ENCODE measurements at places on chromosomes 16 and 17.

GRCh38 chr16:88810166-88810911 lies 1.4 kb downstream of the APRT start:
- DNase-seq: no peak

GRCh38 chr17:79919862-79920720 lies 80.9 kb upstream of the CBX4 start:
- no peak for DNase-seq

- no peak for DNase-seq
Observed at GRCh38 chr17:49875685-49876084, 27.8 kb upstream of the TAC4 start.

DNA sequence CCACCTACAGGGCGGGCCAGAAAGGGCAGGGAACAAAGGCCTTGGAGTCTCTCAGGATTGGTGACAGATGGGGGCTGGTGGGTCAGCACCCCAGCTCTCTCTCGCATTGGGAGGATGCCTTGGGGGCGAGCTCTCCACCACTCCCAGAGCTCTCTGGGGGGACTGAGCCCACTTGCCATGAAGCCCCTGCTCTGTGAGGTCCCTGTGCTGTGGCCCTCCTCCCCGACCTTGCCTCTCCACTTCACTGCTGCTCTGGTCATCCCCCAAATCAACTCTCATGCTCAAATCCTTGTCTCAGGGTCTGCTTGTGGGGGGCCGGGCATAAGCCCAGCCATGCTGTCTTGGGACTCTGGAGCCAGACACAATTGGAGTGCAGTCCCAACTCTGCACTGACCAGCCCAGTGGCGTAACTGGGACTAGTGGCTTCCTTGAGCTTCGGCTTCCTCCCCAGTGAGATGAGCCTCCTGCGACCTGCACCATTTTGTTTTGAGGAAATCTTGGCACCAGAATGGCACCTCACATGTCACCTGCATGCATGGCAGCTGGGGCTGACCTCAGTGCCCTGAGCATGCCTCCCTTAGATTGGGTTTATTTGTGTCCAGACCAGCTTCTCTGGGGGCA lies 184.5 kb downstream of the IRF8 start:
- DNase-seq: no peak

GRCh38 chr16:48157794-48158193 lies 2.0 kb upstream of the ABCC12 start:
- no peak for DNase-seq

GRCh38 chr17:3834811-3835210 lies 11.2 kb downstream of the NCBP3 start:
- no peak for DNase-seq

DNA sequence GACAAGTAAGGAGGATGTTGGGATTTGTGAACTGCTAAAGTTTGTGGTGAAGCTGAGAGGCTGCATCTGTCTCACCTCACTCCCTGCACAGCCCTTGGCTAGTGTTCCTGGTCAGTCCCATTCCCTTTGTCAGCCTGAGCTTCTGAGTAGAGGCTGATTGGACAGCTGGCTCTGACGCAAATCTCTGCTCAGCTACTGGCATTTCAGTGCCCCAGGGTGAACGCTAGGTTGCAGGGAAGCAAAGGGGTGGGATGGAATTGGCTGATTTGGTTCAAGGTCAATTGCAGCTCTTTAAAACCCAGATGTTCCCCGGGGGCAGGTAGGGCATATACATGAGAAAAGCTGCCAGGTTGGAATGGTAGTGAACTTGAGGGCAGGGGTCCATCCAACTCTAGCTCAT lies 23.1 kb upstream of the CNOT1 start:
- DNase-seq: no peak

DNA sequence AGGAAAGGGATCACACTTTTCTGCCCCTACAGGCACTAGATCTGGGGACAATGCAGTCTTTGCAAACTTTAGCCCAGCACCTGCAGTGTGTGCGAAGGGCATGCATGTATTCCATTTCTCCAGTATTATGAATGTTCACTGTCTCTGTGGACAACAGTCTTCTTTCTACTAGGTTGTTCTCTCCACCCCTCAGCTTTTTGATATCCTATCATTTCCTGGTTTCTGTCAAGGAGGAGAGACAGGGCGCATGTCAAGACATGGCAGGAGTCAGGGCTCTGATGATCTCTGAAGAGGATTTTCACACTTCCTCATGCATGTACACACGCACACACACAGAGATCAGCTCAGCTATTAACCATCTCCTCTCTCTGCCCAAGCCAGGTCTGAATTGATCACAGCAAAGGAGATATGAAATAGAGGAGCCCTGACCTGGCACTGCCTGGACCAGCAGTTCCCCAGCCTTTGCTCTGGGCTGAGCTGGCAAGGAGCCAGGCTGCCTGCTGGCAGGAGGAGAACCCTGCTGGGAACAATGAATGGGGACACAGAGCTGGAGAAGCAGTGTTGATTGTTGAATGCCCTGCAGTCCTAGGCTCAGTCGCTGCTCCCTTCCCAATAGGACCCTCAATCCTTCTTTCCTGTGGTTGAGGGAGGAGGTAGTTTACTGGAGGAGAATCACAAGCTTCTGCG lies 2.6 kb downstream of the GPR179 start:
- peak; percentile 56 for DNase-seq

DNA sequence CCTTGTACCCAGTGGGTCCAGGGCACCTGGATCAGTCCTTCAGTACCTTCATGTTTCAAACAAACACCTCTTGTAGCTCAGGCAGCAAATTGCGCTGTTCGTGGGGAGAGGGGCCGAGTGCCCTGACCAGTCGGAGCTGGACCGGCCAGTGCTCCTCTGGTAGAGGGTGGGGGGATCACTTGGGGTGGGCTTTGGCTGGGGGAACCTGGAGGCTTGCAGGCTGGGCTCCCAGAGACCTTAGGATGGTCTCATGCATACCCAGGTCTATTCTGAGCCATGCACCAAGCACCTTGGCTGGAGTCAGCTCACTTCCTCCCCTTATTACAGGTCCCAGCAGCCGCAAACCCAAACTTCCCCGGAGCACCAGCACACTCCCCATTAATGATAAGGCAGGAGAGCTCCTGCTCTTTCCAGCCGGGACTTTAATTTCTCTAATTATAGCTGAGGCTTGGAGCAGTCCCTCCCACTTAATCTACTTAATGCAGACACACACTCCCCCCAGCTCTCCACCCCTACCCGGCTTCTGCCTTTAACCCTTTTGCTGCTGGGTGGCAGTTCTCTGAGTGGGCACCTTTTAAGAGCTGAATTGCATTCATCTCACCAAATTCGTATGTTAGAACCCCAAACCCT lies 26.3 kb upstream of the MGAT5B start:
- no peak for DNase-seq

DNA sequence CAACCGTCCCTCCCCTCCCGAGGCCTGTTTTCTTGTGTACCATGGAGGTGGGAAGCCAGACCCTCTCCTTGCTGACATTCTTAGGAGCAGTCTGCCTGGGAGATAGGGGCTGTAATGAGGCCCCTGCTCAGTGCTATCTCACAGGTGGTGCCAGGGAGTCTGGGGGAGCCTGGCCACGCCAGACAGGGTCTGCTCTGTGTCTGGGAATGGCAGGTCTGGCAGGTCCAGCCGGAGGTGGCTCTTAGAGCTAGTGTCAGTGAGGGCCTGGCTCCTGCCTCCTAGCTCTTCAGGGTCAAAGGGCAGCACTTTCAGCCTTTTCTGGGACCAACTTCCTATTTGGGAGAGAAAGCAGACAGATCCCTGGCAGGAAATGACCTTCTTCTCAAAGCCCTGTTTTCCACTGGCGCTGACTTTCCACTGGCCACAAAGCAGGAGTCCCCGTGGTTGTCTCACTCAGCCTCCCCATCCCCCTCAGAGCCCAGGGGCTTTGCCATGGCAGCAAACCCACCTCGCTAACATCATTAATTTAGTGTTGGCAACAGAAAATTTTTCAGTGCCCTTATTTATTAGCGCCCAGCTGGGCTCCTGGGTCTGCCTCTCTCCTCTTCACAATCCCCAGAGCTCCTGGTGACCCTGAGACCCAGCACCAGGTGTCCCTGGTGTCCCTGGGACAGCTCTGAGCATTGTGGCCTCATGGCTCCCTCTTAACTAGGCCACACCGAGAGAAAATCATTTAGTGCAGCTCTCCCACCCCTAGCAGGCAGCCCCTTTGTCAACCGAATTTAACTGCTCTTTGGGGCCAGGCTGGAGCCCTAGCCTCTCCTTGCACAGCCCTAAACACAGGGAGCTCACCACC lies 24.0 kb upstream of the DOK4 start:
- DNase-seq: no peak

DNA sequence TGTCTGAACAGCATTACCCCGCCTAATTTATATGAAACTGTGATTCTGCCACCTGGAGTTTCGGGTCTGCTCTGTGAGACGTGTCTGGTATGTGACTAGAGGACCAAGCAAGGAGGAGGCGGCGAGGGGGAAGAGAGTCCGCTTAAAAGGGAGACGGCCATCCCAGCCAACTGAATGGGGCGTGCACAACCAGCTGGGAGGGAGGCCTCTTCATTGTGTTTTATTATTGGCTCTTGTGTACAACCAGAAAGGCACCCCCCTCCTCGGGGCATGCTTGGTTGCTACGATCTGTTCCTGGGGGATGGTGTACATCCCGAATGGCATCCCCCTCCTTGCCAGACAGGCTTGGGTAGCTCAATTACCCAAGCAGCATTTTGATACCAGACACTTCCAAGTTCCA lies 384.5 kb upstream of the SALL1 start:
- DNase-seq: no peak
